ENCODE measurements at places on chromosomes 6 and 20.

- no peak for DNase-seq
Observed at GRCh38 chr20:59705651-59706399, 101.5 kb downstream of the PHACTR3 start.

DNA sequence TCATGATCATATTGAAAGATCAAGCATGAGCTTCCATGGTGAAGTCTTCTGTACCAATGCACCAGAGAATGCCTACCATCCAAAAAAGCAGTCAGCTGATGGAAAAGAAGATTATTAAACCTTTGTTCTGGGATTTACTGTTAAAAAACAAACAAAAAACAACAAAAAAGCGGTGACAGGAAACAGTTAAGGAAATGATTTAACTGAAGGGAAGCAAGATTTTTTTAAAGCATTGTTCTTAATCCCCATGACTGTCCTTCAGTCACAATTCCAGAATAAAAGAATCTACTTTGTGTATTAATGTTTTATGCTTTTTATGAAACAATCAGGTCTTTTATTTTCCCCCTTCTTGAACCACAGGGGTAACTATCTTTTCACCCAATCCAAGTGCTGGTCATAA lies 23.9 kb downstream of the FAM162B start:
- no peak for DNase-seq

DNA sequence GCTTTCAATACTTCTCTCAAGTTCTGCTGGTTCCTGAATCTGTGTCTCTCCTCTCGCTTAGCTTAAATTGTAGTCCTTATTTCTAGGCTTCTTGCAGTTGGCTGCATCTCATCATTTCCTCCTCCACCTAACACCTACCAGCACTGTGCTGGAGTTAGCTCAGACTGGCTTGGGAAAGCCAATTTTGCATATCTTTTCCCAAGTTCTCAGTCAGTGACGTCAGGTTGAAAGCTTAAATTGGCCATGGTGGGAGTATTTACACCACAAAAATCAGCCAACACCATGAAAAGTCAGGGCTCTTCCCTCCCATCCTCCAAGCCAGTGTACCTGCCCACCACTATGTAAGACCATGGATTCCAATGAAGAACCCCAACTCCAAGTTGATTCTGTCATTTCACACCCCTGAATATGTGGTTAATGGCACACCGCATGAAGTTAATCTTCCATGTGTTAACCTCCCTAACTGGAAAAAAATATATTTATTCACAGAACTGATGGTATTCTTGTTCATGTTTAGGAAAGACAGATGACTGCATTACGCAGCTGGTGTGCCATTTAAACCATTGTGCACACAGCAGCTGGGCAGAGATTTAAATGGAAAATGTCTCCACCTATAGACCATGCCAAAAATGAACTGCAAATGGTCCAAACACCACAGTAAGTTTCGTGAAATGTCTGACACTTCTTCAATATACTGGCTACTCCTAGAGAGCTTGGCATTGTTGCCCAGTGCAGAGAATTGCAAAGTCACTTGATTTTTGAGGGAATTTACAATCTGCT lies 274.1 kb upstream of the MAP3K7 start:
- DNase-seq = no peak

DNA sequence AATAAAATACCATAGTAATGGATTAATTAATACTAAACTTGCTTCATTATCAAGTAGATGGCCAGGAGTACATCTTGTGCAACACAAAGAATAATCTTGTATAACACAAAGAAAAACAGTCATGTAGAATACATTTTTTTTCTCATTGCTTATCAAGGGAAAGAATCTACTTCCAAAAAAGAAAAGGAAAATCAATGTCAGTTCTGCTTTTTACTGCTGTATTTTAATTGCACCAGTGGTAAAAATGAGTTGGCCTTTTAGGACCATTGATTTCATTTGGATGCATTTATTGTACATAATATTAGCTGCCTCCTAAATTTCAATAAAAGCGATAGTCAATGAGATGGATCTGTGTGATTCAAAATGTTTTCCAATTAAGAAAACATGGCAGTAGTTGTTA lies 96.9 kb upstream of the BTBD3 start:
- DNase-seq = no peak

GRCh38 chr6:38150681-38151296 lies 331.3 kb downstream of the ZFAND3 start:
- no peak for DNase-seq

GRCh38 chr20:1555952-1556351 lies 1.6 kb downstream of the SIRPD start:
- no peak for DNase-seq

DNA sequence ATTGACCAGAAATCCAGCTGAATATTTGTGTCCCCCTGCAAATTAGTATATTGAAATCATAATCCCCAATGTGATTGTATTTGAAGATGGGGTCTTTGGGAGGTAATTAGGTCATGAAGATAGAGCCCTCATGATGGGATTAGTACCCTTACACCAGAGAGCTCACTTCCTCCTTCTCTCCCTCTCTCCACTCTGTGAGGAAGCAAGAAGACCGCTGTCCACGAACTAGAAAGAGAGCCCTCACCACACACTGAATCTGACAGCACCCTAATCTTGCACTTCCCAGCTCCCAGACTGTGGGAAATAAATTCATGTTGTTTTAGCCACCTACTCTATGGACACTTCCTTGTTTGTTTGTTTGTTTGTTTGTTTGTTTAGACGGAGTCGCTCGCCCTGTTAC lies 11.9 kb upstream of the PLAGL1 start:
- DNase-seq = peak; percentile 52

DNA sequence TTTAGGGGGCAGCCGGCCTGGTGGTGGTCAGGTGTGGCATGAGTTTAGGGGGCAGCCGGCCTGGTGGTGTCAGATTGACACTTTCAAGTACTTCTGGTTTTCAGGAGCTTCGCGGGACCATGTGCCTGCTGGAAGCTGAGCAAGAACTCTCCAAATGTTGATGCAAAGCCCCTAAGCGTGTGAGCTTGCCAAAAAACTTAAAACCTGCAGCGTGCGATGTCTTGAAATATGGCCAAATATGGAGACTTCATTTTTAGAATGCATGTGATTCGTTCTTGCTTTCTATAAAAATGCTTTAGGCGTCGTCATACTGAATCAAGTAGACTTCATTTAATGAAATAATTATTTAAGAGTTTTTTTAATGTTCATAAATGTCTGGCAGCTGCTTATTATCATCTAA lies 149.4 kb downstream of the SMOC2 start:
- DNase-seq = no peak

GRCh38 chr6:124064317-124065113 lies 260.9 kb downstream of the NKAIN2 start:
- DNase-seq = no peak

GRCh38 chr6:6966127-6966526 lies 141.6 kb upstream of the RREB1 start:
- DNase-seq = no peak

DNA sequence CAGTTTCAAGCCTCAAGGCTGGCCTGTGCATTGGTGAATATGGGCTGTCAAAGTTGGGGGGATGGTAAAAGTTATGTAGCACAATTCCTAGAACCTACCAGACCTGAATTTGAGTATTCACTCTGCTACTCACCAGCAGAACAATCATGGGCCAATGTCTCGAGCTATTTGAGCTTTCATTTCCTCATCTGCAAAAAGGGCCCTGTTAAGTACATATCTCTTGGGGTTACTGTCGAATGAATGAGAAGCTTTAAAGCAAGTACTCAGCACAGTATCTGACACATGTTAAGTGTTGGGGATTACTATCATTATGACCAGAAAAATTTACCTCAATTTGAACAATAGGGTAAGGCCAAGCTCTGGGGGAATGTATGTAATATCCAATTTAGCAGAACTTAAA lies 13.5 kb upstream of the ENPP4 start:
- no peak for DNase-seq

DNA sequence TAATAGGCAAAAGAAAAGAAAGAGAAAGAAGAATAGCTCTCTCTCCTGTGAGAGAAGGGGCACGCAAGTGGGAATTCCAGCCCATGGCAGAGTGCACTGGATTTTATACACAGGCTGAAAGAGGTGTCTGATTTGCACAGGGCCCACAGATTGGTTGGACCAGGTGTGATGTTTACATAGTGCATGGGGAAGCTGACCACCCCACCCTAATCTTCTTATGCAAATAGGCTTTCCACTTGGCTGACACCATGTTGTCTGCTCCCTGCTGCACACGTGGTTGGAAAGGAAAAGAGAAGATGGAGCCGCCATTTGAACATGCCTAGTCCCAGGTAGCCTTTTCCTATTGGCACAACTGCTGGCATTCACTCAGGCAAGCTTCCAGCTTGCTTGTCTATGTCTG lies 20.2 kb downstream of the MICA start:
- no peak for DNase-seq

- no peak for DNase-seq
Observed at GRCh38 chr6:8135276-8135675, 32.9 kb upstream of the EEF1E1 start.

- no peak for DNase-seq
Observed at GRCh38 chr20:49028684-49029083, 17.4 kb upstream of the CSE1L start.

DNA sequence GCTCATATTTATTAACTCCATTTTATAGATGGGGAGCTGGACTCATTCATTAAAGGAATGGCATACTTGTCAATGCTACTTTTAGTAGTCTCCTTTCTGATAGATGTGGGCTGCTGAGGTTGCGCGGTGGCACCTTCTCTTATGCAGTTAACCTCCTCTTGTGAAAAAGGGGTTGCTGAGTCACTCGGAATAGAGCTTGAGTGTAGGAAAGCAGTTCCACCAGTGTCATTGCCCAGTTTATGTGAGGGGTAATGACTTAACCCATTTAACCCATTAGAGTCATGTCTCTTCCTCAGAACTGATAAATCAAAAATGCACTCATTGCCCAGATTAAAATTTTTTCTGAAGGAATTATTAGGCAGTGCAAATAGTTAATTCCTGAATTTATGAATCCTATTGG lies 6.3 kb downstream of the MAPK14 start:
- no peak for DNase-seq

- no peak for DNase-seq
Observed at GRCh38 chr6:109503327-109504224, 20.6 kb upstream of the ZBTB24 start.

DNA sequence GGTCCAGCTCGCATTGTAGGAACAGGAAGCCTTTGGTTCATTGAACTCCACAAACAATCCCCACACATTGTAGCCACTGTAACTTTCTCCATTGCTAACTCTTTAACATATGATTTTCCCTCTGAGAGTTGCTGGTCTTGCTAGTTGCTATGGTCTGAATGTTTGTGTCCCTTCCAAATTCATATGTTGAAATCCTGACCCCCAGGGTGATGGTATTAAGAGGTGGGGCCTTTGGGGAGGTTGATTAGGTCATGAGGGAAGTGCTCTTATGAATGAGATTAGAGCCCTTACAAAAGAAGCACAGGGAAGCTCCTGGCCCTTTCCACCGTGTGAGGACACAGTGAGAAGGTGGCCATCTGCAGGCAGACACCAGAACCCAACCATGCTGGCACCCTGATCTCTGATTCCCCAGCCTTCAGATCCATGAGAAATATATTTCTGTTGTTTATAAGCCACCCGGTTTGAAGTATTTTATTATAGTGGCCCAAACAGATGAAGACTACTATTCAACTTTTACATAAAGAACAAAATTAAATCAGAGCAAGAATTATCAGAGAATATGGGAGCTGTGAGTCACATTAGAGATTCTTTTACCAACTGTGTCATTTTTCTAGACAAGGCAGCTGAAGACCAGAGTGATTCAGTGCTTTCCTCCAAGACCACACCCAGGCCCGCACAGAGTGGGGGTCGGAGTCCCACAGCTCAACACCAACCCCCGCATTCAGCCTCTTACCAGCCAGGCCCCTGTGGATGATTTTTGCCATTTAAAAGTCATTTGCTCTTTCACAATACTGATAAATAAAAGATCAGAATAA lies 143.0 kb downstream of the SAMD5 start:
- DNase-seq = no peak

GRCh38 chr20:31676609-31676989 lies 38.9 kb downstream of the COX4I2 start:
- no peak for DNase-seq

GRCh38 chr6:54264581-54265272 lies 43.5 kb upstream of the TINAG start:
- DNase-seq = no peak

DNA sequence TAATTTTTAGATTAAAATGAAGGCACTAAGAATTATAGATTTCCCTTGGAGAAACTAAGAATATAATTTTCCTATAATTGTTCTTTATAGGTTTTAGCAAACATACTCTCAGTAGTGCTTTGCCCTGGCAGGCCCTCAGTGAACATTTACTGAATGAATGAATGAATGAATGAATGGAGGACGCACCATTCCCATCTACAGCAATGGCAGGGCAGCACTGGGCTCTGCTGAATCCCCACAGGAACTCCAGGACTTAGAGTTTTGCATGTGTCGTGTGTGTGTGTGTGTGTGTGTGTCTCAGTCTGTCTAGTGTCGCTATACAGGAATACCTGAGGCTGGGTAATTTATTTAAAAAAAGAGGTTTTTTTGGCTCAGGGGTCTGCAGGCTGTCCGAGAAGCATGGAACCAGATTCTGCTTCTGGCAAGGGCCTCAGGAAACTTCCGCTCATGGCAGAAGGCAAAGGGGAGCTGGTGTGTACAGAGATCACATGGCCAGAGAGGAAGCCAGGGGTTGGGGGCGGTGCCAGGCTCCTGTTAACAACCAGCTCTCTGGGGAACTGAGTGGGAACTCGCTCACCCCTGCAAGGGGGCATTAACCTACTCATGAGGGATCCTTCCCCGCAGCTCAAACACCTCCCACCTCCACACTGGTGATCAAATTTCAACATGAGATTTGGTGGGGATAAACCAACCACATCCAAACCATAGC lies 20.1 kb downstream of the RNASET2 start:
- DNase-seq = peak; percentile 76

DNA sequence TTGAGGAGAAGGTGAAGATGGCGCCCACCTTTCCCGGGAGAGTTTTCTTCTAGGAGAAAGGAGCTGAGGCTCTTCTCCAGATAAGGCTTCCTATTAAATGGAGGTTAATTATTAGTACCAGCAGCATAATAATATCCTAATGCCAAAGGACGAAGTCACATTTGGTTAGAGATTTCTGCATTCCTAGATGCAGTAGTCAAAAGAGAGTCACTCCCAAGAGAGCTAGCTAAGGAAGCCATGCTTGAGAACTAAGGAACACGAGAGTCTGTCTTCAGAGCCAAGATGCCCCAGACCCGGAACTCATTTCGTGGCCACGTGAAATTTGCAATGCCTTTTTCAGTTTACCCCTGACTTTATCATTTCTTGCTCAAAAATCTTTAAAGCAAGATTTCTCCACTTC lies 132.7 kb downstream of the TSHZ2 start:
- DNase-seq = no peak

- no peak for DNase-seq
Observed at GRCh38 chr6:3277851-3278416, 19.2 kb downstream of the PSMG4 start.

DNA sequence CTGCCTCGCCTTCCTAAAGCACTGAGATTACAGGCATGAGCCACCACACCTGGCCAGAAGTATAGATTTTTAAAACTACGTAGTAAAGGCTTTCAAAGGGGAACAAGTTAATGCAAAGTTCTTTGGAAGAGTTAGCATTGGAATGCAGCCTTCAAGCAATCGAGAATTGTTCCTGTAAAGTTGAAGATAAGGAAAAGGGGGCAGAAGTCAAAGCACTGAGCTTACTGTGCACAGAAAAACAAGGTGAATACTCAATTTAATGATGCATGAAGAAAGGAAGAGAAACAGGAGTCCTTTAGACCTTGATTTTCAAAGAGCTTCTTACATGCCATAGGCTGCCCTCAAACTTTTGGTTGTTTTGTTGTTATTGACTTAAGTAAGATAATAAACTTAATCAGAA lies 29.1 kb upstream of the LGSN start:
- DNase-seq = no peak

Measured in HL-60 (cell line).